Activated CD4-positive, alpha-beta memory T cell treated with anti-CD3 and anti-CD28 coated beads for 36 hours (primary cell): ENCODE measurements at places on chromosomes 1 and 21. TPM values are rescaled to one million over a fixed set of nuclear protein-coding genes. Genes with fewer than 3 reads are reported as not detected.

TTF2 gene
- total RNA-seq, result 104 TPM

C8A gene
- not detected for total RNA-seq

KCNH1 gene
- not detected for total RNA-seq

MRPS15 gene
- 113 TPM for total RNA-seq

IPO9 gene
- total RNA-seq, result 67.9 TPM

RGS5 gene
- total RNA-seq, result 1.9 TPM

NCMAP gene
- total RNA-seq, result 0.05 TPM

KRTAP19-6 gene
- total RNA-seq, result not detected

C1orf198 gene
- total RNA-seq, result 6.4 TPM

ANKRD65 gene
- total RNA-seq, result not detected

MATN1 gene
- 0.34 TPM for total RNA-seq

LCE1D gene
- not detected for total RNA-seq

FCRL6 gene
- total RNA-seq, result not detected

SMIM11 gene
- 15.6 TPM for total RNA-seq

TMEM52 gene
- total RNA-seq, result 0.34 TPM

OR2T2 gene
- total RNA-seq, result not detected

SLC5A9 gene
- total RNA-seq, result not detected

PTPN22 gene
- 45.2 TPM for total RNA-seq

CAPN8 gene
- not detected for total RNA-seq

TSPAN2 gene
- total RNA-seq, result 2.7 TPM

ARMH1 gene
- 134 TPM for total RNA-seq

PLEKHA6 gene
- 0.80 TPM for total RNA-seq

RGS8 gene
- total RNA-seq, result not detected

ERG gene
- total RNA-seq, result not detected

ACKR1 gene
- total RNA-seq, result not detected

NEGR1 gene
- total RNA-seq, result not detected

KCNK2 gene
- total RNA-seq, result not detected

RASSF5 gene
- total RNA-seq, result 203 TPM

SRM gene
- total RNA-seq, result 159 TPM

LCE2A gene
- total RNA-seq, result not detected

S100A14 gene
- 0.46 TPM for total RNA-seq

OR2L13 gene
- total RNA-seq, result not detected

GPR157 gene
- total RNA-seq, result 3.9 TPM

GPR25 gene
- not detected for total RNA-seq
